WTC11 (cell line): ENCODE measurements at places on chromosomes 2 and 18. TPM values are rescaled to one million over a fixed set of nuclear protein-coding genes. Genes with fewer than 3 reads are reported as not detected.

LOXL3 gene
- 21.1 to 27.2 TPM (median 23.9 TPM) in 3 replicates for total RNA-seq

CD226 gene
- 0.23 to 0.55 TPM (median 0.24 TPM) in 3 replicates for total RNA-seq

DNA sequence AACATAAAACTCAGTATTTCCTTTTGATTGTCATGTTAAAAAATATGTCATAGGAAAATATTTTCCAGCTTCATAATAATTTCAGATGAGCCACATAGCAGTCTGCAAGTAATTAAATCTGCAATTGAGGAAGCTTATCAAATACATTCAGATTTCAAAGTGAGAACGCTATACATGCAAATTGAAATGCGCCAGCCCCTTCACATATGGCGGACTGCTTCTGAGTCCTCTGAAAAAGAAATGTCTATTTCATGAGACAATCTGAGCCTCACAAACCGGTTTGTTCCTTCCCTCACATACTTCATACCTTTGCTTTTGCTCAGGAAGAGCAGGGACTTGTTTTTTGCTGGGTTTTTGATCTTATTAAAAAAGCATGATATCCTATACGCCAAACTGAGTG lies 2.3 kb upstream of the DCDC2C start:
- H3K27me3 ChIP-seq = peaks cover 27% of the 10 kb centered on the region
- H3K36me3 ChIP-seq = peaks cover 42% of the 10 kb centered on the region
- DNase-seq = no peak
- no peaks in the 10 kb centered on the region for H3K4me1 ChIP-seq

- no peaks in the 10 kb centered on the region for H3K27me3 ChIP-seq
- H3K4me3 ChIP-seq = peak overlapping the region; percentile 73
- no peak for DNase-seq
Measured at GRCh38 chr18:47932190-47932589, 1.7 kb upstream of the SMAD2 start.

TMX3 gene
- 28.9 to 33.3 TPM (median 29.4 TPM) in 3 replicates for total RNA-seq

POTEC gene
- not detected in 3 replicates for total RNA-seq

DNA sequence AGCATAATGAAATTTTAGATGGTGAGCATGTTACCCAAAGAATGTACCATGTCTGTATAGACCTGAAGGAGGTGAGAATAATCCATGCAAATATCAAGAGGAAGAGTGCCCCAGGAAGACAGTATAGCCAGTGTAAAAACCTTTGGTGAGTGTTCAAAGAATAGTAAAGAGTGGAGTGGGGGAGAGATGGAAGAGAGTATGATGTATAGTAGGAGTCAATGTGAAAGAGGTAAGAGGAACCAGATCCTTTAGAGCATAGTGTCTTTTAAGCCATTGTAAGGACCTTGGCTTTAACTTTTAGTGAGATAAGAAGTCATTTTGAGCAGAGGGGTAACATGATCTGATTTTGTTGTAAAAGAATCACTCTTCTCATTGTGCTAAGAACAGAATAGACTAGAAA lies 1052.3 kb upstream of the ZEB2 start:
- no peaks in the 10 kb centered on the region for H3K27me3 ChIP-seq
- H3K36me3 ChIP-seq = no peaks in the 10 kb centered on the region
- no peak for DNase-seq
- no peaks in the 10 kb centered on the region for H3K4me1 ChIP-seq
- no peak overlapping the region for H3K27ac ChIP-seq

CD207 gene
- total RNA-seq = not detected in 3 replicates

DNA sequence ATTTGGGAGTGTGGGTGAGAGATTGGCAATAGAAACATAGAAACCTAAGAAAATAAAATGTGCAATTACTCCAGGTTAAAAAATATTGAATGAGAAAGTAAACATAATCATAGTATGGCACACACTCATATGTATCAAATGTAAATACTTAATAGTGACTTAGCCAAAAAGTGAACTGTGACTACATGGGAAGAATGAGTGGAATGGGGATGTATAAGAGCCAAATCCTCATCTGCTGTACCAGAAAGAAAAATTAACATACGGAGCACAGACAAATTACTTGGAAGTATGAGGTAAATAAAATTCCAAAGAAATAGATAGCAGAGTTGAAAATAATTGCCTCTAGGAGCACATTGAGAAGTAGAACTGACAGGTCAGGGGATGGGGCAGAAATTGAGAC lies 4.0 kb downstream of the FLACC1 start:
- no peaks in the 10 kb centered on the region for H3K36me3 ChIP-seq
- no peak overlapping the region for H3K27ac ChIP-seq
- H3K4me3 ChIP-seq = no peak overlapping the region
- H3K4me1 ChIP-seq = peaks cover 5% of the 10 kb centered on the region
- no peak for DNase-seq

- H3K27ac ChIP-seq = no peak overlapping the region
- H3K27me3 ChIP-seq = no peaks in the 10 kb centered on the region
- no peak overlapping the region for H3K4me3 ChIP-seq
Measured at GRCh38 chr18:63299837-63300745, 19.5 kb downstream of the BCL2 start.
